ENCODE measurements at places on chromosomes 11 and 22.

GRCh38 chr11:84865791-84866535 lies 761.2 kb downstream of the DLG2 start:
- DNase-seq: no peak

GRCh38 chr11:25710975-25711374 lies 621.0 kb upstream of the ANO3 start:
- no peak for DNase-seq

DNA sequence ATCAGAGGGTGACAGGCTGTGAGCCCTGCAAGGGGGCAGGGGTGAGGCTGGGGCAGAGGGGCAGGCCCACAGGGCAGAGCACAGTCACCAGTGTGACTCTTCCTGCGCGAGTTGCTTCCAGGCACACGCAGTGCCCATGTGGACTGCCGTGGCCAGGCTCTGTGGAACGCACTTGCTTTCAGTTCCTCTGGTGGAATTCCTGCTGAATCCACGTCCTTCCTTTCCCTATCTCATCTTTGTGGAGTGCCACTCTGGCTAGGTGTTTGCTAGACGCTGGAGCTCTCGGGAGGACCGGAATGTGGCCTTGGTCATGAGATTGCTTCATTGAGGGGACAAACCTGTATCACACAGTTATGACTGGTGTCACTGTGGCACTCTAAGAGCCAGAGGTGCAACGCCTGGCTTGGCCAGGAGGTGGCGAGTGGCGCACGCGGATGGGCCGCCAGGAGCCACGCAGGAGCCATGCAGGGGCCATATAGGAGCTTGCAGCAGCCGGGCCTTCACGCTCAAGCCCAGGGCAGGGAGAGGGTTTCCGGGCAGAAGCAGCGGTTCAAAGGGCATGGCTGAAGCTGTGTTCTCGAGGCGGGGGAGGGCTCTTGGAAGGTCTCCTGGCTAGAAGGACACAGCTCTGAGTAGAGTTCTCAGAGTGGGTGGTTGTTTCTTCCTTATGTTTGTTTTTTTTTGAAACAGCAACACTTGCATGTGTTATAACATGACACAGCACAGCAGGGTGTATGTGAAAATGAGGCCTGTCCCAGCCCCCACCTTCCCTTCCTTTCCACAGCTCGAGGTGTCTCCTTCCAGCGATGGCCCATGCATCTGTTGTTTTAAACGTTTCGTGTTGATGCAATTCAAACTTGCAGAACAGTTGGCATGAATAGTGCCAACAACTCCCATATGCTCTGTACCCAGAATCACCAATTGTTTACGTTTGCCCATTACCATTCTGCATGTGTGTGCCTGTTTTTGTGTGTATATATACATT lies 36.2 kb downstream of the TBC1D22A start:
- DNase-seq: peak; percentile 92

- DNase-seq: no peak
Measured at GRCh38 chr22:20776624-20777405, 2.9 kb downstream of the SERPIND1 start.

DNA sequence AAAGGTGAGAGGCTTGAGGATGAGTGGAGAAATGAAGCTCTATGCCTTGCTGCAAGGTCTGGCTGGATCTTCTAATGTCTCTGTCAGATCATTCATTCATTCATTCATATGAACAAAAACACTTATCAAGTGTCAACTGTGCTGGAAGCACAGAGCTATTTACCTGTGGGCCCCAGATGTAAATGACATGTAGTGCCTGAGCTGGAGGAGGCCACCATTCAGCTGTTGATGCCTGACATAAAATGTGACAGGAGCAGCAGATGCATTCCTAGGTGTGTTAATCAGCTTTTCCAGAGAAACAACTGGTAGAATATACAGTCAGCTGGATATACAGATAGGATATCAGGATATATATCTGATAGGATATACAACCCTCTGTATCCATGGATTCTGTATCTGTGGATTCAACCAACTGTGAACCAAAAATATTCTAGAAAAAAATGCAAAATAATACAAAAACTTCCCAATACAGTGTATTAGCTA lies 44.5 kb downstream of the TSPAN18 start:
- no peak for DNase-seq
